Activated CD4-positive, alpha-beta T cell treated with anti-CD3 and anti-CD28 coated beads, Interleukin-10, Interleukin-2, amounts not matched to agents 100 ng/mL and 50 ng/mL, durations not matched to agents 16 hours and 8 hours (primary cell): ENCODE measurements at places on chromosomes 2 and 18.

DNA sequence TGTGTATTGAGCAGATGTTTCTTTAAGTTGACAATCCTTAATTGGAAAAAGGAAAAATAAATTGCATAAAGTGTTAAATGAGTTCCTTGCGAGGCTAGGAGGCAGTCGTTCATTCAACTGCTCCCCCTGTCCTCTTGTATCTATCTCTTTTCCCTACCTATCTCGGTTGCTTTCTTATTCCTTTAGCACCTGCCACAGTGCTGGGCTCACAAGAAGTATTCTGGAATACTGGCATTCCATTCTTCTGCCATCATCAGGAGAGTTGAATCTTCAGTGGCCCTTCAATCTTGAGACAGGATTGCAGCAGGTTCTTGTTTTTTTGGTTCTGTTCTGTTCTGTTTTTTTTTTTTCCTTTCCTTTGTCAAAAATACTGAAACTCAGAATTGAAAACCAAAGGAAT, 143.1 kb upstream of the AQP4 start:
- no peak for DNase-seq

GRCh38 chr2:226934546-226935201, 98.8 kb downstream of the RHBDD1 start:
- DNase-seq = no peak

DNA sequence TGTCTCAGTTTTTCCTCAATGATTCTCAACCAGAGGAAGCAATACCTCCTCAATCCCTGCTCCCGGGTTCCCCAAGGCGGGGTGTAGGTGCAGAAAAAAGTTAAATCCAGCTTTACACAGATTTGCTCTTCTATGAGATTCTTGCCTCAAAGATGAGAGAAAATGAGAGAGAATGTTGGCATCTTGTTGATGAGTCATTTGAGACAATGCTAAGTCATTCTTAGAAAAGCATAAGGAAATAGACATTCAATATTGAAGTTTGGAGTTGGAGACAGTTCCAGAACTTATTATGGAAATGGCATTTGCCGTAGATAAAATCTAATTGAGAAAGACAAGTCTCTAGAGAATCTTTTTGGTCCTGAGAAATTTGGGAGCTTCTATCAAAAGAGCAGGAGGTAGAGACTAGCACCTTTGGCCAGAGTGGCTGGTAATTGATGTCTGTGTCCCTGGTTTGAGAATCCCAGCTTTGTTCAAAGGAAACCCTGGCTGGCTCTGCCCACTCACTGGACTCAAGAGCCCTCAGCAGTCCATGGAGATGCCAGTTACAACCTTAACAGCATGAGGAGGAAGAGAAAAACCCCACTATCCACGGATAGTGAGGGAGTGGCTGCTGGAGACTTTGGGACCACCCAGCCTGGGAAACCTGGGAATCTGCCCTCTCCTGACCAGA, 181.2 kb downstream of the FAM124B start:
- peak; percentile 50 for DNase-seq

- DNase-seq = peak; percentile 38
Measured at GRCh38 chr2:216283038-216283900, 89.0 kb downstream of the MARCHF4 start.

DNA sequence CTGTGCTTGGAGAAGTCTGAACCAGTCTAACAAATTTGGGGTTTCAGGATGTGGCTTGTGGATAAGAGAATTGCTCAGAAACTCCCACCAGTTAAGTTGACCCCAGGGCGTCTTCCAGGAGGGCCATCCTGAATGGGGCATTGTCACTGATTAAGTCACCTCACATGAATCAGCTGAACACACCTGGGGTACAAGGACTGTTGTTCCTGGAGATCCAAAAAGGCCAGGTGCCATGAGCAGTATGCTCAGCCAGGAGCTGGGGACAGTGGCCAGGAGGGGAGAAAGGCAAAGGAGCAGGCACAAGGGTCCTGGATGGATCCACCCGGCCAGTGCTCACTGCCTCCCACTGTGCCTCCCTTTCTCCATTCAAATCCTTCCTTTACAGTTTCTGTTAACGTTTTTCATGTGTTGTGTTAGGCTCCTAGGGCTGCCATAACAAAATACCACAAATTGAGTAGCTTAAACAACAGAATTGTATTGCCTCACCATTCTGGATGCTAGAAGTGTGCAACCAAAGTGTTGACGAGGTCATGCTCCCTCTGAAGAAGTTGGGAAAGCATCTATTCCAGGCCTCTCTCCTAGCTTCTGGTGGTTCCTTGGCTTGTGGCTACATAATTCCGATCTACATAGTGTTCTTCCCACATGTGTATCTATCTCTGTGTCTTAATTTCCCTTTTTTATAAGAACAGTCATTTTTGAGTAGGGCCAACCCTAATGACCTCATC, 33.4 kb downstream of the TRABD2A start:
- no peak for DNase-seq

GRCh38 chr2:216934151-216934550, 74.3 kb upstream of the TNP1 start:
- no peak for DNase-seq

- DNase-seq = no peak
Measured at GRCh38 chr2:146873646-146874259, 971.1 kb upstream of the ACVR2A start.

DNA sequence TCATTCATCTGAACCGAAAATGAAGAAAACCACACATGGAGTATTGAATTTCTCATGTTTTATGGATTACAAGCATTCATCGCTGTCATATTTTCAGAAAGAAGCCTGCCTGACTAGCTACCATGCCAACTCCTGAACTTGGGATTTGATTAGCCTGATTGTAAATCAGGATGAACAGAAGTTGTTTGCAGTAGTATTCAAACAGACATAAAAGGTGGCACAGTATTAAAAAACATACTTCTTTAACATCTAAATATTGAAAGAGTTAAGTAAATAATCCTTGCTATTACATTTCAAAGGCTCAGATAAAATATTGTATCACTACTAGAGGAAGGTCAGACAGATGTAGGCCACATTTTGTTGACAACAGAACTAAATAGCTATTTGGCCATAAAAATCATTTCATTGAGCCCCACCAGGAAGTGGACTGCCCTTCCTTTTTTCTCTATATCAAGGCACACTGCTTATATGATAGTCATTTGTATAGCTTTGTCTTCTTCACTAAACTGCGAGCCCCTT, 21.6 kb downstream of the SLC38A11 start:
- no peak for DNase-seq

GRCh38 chr2:74198023-74198460, 373 bp upstream of the MTHFD2 start:
- no peak for DNase-seq

DNA sequence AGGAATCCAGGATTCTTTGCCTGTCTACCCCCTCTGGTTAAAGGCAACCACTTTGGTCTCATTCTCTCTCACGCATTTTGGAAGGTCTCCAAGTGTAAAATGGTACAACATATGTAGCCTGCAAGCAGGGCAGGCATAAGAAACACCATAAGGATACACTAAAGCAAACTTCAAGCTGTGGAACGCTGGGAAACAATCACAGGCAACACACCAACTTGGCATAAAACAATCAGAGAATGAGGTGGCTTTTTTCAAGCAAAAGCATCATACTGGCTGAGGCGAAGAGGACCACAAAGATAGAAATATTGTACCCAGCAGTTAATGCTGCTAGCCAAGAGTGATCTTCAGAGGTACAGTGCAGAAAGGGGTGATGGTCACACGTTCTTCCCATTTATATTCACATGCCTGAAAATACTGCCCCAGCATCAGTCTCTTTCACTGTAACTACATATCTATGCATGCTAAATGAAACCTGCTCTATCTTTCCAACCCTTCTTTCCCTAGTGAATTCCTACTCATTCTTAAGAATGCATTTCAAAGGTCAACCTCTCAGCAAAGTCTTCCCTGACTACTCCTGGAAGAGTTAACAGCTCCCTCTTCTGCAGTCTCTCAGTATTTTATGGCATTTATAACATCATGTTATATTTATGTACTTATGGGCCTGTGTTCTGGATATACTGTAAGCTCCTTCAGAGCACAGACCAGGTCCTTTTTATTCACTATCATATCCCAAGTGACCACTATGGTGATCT, 71.9 kb upstream of the GALNT5 start:
- DNase-seq = no peak

GRCh38 chr2:60992985-60993392, 24.5 kb upstream of the PEX13 start:
- peak; percentile 40 for DNase-seq

DNA sequence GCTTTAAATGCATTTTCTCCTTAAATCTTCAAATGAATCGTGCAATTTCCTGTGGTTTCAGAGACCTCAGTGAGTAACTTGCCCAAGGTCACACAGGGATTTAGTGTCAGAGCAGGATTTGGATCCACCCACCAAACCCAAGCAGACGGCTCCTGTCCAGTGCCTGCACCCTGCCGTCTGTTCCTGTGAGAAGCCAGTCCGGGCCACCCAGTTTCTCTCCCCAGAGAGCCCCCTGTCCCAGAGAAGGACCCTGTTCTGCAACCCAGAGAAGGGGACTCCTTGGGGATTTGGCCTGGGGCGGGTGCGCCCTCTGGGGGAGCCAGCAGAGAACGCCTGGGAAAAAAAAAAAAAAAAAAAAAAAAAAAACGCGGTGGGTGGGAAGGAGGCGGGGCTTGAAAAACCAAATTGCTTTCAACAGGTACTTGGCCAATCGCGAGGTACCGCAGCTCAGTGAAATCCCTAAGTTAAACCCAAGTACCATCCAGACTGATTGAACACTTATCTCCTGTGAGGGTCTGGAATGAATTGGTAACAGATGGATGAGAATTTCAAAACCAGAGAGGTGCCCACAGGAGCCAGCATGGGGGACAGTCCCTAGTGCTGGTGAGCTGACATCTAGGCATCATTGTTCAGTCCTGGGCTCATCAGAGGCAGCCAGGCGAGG, 30.9 kb upstream of the REEP1 start:
- DNase-seq = peak; percentile 32

GRCh38 chr2:121388371-121388770, 103.4 kb upstream of the TFCP2L1 start:
- no peak for DNase-seq

- no peak for DNase-seq
Measured at GRCh38 chr2:190190507-190191162, 128.1 kb upstream of the MSTN start.

GRCh38 chr2:231357048-231357447, 38.5 kb upstream of the B3GNT7 start:
- DNase-seq = no peak

DNA sequence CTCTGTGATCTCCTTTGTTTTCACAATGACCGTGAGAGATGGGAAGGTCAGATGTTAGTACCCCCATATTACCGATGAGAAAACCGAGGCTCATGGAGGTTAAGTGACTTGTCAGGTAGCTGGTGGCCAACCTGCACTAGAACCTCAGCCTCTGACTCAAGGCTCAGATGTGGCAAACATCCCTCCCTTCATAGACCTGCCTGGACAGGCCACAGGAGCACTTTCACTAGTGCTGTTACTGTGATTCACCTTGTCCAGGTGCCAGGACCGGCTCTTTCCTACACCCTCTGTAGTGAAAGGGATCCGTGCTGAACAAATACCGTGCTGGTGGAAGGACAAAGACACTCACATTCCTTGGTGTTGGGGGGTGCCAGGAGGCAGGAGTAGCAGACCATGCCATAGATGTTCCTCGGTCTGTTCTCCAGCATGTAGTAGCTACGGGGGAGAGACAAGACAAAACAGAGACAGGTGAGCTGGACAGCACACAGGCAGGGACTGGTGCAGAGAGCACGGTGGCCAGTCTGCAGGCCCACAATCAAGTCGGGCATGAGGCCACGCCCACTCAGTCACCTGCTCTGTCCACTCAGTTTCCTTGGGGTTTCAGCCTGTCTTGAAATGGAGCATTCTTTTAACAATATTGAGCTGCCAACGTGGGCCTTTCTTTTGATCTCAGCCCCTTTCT, 65.9 kb downstream of the EDAR start:
- no peak for DNase-seq

DNA sequence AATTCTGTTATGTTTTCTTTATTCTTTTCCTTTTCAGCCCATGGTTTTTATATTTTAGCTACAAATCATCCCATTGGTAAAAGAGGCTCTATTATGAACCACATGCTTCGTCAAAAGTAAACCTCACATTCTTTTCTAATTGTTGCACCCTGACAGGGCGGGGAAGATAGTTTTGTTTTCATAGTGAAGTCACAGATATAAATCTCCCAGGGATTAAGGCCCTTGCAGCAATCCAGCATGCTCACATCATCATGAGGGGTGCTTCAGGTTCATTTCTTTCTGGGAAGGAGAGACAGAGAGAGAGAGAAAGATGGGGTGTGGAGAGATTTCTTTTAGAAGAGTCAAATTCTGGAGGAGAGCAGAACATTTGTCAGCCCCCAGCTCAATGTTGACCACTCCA, 124.5 kb upstream of the CDC42EP3 start:
- DNase-seq = no peak

DNA sequence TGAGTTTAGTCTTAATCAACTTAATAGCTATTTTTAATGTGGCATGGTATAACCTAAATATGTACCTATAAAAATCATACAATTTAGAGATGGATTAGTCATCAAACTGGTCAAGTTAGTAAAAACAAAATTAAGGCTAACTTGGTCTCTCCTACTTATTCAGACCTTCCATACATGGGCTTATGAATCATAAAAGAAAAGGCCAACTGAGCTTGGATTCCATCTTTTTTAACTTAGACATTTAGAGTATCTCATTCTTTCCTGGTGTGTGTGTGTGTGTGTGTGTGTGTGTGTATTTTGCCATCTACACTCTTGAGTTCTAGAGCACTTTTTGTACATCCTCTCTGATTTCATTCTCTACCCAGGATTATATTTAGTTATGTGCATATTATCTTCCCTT, 637.5 kb downstream of the PLCL1 start:
- no peak for DNase-seq

GRCh38 chr18:45850021-45850420, 24.5 kb downstream of the SIGLEC15 start:
- no peak for DNase-seq

- no peak for DNase-seq
Measured at GRCh38 chr18:23173912-23174311, 38.6 kb downstream of the CABLES1 start.

DNA sequence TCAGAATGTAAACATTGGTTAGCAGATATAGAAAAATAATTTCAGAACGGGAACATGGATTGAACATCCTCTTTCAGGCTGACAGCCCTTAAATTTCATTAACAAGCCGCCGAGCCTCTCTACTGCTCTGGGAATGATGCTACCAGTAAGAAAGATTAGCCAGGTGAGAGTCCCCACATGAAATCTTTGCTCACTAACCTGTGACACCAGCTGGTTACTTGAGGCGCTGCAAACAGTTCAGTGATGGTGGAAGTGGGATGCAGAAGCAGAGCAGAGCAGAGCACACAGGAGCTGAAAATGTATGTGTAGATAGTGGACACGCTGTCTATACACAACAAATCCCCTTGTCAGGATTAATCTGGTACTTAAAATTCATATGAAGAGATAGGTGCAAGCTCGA, 721.1 kb downstream of the DPP10 start:
- DNase-seq = no peak

- no peak for DNase-seq
Measured at GRCh38 chr2:98818164-98818563, 87.2 kb upstream of the MGAT4A start.

GRCh38 chr18:12645254-12645653, 12.7 kb downstream of the SPIRE1 start:
- no peak for DNase-seq
